ENCODE measurements at places on chromosomes 12 and 14. TPM values are rescaled to one million over a fixed set of nuclear protein-coding genes. Genes with fewer than 3 reads are reported as not detected.

Gene DCN
- 961 TPM for total RNA-seq

Gene NAA30
- total RNA-seq, result 9.5 TPM

Gene AQP2
- total RNA-seq, result not detected

Gene ITPK1
- 19.9 TPM for total RNA-seq

Gene SOX5
- total RNA-seq, result 0.15 TPM

Gene TMTC2
- 8.0 TPM for total RNA-seq

Gene PPP1CC
- 45.6 TPM for total RNA-seq

Gene OASL
- 0.23 TPM for total RNA-seq

Gene RPL10L
- not detected for total RNA-seq

All from smooth muscle cell of the coronary artery (primary cell).